ENCODE measurements at places on chromosomes 7 and 10.

DNA sequence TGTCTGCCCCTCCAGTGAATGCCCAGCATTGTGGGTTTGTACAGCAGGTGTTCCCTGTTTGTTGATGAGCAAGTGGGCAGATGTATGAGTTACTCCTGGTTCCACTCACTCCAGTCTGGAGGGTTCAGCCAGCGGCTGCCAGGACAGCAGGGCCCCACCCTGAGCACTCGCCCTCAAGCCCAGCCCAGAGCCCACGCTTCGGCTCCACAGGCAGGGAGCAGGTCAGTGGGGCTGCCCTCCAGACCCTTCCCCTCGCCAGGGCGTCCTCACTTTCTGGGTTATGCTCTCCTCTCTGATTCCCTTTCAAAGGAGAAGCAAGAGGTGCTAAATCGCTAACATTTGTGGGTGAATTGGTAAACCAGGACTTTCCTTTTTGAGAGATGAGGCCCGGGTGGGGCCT is 4.8 kb upstream of the VIPR2 start:
- no peak for DNase-seq

- no peak for DNase-seq
Measured at GRCh38 chr7:78024591-78024990, 226.0 kb downstream of the PHTF2 start.

GRCh38 chr10:25024528-25024927 is 8.1 kb downstream of the THNSL1 start:
- DNase-seq = no peak

- DNase-seq = no peak
Measured at GRCh38 chr10:128525936-128526335, 399.7 kb upstream of the MKI67 start.

GRCh38 chr7:143389316-143390103 is 8.4 kb downstream of the ZYX start:
- DNase-seq = no peak

DNA sequence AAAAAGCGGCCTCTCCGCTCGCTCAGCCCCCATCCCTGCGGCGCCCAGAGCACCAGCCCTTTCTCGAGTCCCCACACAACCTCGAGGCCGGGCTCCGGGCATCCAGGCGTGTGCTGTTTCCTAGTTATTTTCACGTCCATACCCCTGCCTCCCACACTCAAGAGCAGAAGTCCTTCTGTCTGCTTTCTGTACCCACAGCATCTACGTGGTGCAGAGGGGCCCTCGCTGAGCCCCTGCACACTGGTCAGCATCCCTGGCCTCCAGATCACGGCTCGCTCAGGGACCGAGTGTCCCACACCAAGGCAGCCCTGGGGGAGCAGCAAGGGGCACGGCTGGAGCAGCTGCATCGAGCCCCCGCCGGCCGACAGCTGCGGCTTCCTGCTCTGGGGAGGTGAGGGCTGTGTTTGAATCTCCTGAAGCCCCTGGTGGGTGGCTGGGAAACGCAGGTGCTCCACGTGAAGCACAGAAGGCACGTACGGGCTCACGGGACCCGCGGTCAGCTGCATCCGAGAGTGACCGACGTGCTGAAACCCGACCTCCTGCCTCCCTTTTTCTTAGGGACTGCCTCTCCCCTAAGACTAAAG is 333.1 kb downstream of the DNAJB6 start:
- DNase-seq = no peak

DNA sequence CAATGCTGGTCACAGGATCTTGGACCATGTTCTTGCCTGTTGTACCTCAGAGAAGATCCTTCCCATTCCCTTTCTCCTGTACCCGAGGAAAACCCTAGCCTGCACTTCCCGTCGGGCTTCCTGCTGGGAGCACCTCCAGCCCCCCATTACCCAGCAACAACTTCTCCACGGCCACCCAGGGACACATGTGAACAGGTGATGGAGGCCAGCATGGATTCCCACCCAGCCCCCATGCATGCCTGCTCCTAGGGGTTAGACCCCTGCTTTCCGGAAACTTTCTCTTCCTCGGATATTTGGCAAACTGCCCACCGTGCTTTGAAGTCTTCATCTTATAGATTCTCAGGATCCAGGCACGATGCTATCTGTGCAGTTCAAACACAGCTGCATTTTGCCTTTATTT is 67.3 kb downstream of the CALML3 start:
- no peak for DNase-seq

- no peak for DNase-seq
Measured at GRCh38 chr10:122362621-122363020, 11.9 kb upstream of the PLEKHA1 start.

DNA sequence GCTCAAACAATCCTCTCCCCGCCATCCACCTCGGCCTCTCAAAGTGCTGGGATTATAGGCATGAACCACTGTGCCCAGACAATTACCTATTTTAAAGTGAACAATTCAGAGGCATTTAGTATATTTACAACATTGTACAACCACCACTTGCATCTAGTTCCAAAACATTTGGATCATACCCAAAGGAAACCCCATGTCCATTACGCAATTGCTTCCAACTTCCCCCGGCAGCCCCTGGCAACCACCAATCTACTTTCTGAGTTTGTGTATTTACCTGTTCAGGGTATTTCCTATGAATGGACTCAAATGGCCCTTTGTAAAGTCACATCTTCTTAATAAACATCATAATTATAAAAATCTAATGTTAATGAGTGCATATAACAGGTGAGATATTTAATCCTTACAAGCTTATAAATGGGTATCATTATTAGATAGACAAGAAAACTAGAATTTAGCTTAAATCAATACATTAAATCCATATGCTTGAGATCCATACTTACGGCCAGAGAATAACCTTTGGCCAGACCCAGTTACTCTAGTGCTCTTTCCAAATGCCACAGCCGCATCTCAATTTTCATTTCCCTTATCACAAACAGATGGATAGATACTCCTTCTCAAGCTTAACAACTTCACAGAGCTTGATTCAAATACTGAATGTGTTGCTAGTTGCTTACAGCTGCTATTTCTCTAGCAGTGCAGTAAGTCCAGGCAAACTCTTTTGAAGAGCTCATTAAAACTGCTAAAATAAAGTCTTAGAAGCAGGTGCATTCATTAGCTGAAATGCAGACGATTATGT is 133.4 kb upstream of the MKLN1 start:
- no peak for DNase-seq
